ENCODE measurements at places on chromosomes 11 and 22. TPM values are rescaled to one million over a fixed set of nuclear protein-coding genes. Genes with fewer than 3 reads are reported as not detected.

NTM gene
- total RNA-seq, result 25.9 TPM

SMTNL1 gene
- total RNA-seq, result not detected

TSPAN18 gene
- not detected for total RNA-seq

CHRNA10 gene
- 0.51 TPM for total RNA-seq

SERPING1 gene
- 147 TPM for total RNA-seq

OLFML1 gene
- total RNA-seq, result not detected

BTBD18 gene
- not detected for total RNA-seq

TMEM191C gene
- total RNA-seq, result 0.32 TPM

CATSPERZ gene
- total RNA-seq, result not detected

- DNase-seq, result no peak
Measured at GRCh38 chr11:129704831-129705230, 110.8 kb upstream of the TMEM45B start.

DNA sequence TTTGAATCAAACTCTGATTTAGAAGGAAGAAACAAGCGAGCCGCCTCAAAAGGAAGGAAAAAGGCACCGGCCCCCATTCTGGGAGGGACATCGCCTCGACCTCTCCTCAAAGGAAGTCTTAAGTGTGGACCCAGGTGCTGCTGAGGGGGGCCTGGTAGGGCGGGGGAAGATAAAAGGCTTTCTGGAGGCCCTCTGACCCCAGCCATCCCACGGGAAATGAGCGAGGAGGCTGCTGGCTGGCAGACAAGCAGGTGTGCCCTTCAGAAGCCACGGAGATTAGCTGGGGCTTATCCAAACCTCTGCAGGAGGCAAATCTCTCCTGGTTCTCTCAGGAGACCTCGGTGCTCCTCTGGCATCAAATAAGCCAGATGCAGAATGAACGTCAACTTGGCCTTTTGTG, 171.4 kb upstream of the BLID start:
- DNase-seq, result no peak

DNA sequence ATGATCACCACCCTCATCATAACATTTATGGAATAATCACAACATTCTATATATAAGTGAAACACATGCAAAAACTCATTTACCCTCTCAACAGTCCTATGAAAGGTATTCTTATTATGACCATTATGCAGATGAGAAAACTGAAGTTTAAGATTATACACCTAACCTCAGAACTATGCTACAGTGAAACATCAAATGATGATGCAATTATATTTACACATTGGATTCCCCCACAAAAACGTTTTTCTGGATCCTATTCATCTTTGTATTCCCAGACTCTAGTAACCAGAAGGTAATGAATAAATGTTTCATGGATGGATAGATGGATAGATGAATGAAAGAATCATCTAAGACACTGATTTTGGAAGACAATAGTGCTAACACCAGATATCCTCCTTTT, 54.8 kb downstream of the TCP11L1 start:
- DNase-seq, result no peak

DNA sequence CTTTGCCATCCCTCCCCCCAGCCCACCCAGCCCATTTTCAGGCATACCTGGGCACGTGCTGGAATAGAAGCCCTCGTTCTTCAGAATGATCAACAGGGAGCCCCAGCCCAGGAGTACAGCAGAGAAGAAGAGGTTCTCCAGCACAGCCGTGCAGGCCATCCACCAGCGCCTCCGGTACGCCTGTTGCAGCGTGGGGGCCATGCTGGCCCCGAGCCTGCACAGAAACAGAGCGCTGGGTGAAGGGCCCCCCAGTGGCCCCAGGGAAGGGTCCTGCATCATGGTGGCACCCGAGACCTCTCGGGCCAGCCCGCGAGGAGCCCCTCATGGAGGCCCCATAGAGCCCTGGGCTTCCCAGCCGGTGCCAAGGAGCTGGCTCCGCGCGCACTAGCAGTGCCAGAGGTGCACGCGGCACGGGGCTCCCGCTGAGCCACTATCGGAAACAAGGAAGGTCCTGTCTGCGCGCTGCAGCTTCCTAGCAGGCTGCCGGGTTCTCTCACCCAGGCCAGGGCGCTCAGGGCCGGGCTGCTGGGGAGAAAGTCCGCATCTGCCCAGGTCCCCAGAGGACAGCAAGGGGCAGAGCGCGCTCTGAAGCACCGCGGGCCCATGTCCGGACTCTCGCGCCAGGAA, 1.5 kb downstream of the SLC43A1 start:
- peak; percentile 67 for DNase-seq

DNA sequence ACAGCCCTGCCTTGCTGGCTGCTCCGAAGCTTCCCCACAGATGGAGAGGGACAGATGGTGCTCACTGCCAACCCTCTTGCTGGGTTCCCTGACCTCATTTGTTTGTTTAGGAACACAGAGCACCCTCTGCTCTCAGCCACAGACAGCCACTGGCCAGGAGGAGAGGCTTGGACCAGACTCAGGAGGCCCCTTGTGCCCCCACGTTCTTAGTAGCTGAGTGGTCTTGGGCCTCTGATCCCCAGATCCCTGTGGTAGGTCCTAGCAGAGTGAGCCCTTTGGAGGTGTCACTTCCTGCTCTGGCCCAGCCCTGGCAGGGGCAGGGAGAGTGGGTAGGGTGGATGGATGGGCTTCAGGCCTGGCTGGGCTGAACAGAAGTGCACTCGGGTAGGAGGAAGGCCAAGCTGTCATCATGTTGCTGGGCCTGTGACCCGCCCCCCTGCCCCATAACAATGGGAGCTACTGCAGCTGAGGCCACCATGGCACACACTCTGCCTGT, 84.0 kb downstream of the DHCR7 start:
- no peak for DNase-seq

DNA sequence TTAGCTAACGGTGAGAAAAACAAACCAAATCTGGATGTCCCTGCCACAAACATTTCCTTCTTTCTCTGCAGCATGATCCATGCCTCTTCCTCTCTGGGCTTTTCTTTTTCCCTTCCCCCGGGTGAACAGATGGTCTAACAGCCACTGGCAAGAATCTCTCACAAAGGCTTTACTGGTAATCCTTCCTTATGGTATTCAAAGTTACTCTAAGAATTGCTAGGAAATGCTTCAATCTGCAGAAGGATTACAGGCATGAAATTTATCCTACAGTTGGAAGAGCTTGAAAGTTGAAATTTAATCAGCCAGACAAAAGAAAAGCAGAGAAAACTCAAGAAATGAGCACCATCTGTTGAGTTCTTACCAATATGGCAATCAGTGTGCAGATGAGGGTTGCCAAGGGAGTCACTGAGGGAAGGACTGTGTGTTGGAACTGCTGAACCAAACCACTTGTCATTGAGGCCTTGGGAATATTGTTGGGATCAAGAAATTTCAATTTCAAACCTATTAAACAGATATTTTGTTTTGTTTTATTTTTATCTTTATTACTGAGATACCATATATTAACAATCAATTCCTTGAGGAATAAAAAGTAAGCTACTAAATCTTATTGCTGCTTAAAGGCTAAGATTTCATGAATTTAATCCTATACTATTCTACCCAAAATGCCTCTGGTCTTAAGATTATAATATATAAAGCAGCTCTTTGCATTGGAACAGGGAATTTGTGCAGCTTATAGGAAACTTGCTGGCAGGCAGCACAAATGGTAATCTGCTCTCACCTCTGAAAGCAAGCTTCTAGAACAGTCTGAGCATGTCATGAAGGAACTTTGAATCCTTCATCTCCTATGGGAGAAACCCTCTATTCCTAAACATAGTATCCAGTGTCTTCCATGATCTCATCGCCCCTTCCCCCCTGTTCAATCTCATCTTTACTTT, 29.7 kb upstream of the NDUFC2 start:
- no peak for DNase-seq

DNA sequence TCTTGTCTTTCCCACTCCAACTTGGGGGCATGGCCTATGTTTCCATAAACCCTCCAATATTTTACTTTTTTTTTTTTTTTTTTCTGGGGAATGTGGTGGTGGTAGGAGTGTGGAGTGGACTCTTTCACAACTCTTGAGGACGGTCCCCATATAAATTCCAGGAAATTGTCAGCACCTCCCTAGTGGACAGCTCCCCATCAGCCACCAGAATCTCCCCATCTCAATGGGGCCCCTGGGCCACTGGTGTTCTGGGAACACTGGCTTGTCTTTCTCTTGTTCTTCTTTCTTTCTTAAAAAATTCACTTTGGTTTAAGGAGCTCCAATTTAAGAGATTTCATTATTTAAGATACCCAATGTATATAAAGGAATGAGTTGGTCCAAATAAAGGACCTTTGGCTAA, 74.1 kb downstream of the ADM start:
- no peak for DNase-seq

GRCh38 chr11:20010156-20010850, 150.0 kb downstream of the DBX1 start:
- no peak for DNase-seq

DNA sequence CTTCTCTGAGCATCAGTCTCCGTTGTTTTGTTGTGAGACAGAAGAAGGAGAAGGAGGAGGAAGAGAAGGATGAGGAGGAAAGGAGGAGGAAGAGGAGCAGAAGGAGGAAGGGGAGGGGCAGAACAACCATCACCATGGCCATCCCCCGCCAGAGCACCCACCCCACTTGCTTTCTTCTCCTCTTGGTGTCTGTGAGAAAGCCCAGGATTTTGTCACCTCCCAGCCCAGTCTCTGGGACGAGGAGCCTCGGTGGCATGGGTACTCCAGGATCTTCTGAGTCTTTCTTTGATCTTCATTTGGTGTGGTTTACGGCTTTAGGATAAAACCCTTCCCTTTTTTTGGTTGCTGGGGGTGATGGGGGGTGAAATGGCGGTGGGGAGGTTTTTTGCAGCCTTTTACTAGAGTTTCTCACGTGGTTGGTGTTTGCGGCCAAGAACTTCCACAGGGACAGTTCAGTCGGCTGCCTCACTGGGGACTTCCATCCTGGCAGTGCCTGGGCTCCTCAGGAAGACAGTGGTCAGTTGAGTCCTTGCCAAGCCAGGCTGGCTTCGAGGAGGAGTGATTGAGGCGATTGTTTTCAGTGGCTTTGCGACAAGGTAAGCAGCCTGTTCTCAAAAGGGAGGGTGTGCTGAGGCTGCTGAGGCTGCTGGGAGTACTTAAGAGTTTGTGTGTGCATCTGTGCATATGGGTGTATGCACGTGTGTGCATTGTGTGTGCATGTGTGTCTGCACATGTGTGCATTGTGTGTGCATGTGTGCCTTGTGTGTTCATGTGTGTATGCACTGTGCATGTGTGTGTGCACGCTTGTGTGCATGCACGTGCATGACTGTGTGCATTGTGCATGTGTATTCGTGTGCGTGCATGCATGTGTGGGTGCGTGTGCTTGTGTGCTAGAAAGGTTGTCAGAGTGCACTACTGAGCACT, 567.5 kb downstream of the TBC1D22A start:
- no peak for DNase-seq

- DNase-seq, result no peak
Measured at GRCh38 chr11:94672636-94673035, 95.5 kb upstream of the AMOTL1 start.

- DNase-seq, result no peak
Measured at GRCh38 chr11:128878455-128878854, 11.4 kb upstream of the KCNJ1 start.

DNA sequence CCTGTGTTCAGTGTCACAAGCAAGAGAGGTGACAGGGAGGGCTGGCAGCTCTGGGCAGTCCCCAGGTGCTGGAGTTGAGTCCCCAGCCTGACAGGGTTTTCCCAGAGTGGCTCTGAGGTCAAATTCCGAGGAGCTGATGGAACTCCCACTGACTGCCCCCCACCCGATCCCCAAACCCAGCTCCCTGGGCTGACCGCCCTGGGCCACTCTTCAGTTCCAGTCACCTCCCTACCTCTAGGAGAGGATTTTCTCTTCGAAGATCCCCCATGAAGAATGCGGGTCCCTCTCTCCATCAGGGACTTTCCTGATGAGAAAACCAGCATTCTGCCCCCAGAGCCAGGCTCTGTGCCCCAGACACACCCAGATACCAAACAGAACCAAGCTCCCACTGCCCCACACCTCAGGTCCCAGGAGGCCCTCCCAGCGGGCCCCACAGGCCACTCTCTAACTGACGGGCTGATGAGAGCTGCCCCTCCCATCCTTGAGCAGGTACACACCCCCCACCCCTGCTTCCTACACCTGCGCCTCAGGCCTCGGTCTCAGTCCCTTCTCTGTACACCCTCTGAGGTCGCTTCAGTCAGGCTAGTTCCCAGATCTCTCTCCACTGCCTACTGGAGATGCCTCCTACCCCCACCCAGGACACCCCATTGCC, 12.1 kb upstream of the RAC2 start:
- no peak for DNase-seq

DNA sequence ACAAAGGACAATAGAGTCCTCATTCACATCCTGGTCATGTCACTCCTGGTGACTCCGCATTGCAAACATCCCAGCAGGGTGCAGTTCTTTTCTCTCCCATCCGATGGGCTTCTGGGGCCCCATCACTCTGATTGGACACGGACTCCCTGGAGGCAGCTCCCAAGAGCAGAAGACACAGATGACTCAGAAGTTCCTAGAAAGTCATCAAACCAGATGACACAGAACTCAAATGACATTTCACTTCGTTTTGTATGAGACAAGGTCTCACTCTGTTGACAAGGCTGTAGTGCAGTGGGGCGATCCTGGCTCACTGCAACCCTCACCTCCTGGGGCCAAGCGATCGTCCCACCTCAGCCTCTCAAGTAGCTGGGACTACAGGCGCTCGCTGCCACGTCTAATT, 33.2 kb downstream of the ZNF195 start:
- no peak for DNase-seq

- DNase-seq, result no peak
Measured at GRCh38 chr22:31538815-31539214, 42.5 kb downstream of the SFI1 start.

GRCh38 chr11:69984457-69985261, 93.5 kb upstream of the ANO1 start:
- no peak for DNase-seq

- DNase-seq, result peak; percentile 23
Measured at GRCh38 chr11:74185695-74186094, 14.6 kb downstream of the PPME1 start.
